ENCODE measurements at places on chromosomes 5 and 9.

GRCh38 chr5:134637116-134637721, 4.6 kb upstream of the SAR1B start:
- DNase-seq = no peak

- no peak for DNase-seq
These were observed 455.5 kb downstream of the ACTL7B start for GRCh38 chr9:108400297-108400696.

DNA sequence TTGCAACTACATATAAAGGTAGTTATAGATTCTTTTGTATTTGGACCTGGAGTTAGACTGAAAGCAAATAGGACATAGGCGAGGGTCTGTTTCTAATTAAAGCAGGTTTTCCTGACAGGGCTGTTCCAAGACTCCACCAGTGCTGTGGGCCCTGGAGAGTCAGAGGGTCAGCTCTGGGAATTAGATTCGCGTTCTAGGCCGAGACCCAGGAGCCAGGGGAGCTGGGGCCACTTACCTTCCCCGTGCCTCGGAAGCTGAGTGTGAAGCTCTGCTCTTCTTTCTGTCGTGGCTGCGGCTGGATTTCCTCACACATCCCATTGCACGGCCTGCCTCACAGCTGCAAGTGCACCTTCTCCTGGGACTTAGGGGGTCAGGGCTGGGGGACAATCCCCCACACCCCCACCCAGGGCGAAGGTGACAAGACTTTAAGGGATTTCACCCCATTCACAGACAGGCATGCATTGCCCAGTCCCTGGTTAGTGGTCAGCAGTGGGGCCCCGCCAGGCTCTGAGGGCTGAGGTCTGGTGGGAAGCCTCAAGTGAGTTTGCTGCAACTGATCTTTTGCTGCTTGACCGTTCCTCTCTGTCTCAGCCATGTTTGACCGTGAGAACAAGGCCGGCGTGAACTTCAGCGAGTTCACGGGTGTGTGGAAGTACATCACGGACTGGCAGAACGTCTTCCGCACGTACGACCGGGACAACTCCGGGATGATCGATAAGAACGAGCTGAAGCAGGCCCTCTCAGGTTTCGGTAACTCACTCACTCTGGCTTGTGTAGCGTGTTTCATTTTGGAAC, 15.3 kb upstream of the AHRR start:
- DNase-seq = no peak

- DNase-seq = peak; percentile 11
These were observed at the start of gene PLPPR1 for GRCh38 chr9:101028346-101029314. Gene PLPPR1 (plus strand): TSS chr9:101028727.

- DNase-seq = peak; percentile 77
These were observed 26.2 kb downstream of the TCF7 start for GRCh38 chr5:134140530-134141201.

DNA sequence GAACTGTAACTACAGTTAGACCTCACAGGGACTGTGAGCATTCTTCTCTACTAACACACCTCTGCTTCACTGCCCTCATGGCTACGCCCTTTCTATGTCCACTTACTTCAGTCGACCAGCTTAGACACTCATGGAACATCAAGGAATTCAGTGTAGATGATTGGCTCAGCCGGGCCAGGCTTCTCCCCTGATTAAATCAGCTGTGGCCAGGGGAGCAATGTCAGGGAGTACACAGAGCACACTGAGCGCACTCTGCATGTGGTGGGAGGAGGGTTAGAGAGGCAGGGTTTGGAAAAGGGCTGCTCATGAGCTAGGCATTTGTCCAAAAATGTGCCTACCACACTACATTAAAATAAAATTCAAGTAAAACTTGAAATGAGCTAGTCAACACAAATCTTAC, 400.5 kb downstream of the ARRDC3 start:
- no peak for DNase-seq

- DNase-seq = peak; percentile 21
These were observed 5.7 kb downstream of the FYB1 start for GRCh38 chr5:39213447-39214207.

- no peak for DNase-seq
These were observed 7.8 kb downstream of the JADE2 start for GRCh38 chr5:134533115-134533815.

DNA sequence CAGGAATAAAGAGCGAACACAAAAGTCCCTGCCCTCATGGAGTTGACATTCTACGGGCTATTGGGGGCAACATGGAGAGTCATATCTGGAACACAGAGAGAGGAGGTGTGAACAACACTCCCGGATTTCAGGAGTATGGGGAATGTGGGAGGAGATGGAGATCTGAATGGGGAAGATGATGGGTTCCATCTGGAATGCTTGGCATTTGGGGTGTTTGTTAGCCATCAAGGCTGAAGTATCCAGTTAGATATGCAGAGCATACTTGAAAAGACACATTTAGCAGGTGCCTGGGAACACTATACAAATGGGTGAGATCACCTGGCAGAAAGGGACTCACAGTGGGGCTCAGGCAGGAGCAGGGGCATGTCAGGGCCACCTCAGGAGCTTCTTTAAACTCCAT, 61.1 kb downstream of the EGFLAM start:
- DNase-seq = no peak

DNA sequence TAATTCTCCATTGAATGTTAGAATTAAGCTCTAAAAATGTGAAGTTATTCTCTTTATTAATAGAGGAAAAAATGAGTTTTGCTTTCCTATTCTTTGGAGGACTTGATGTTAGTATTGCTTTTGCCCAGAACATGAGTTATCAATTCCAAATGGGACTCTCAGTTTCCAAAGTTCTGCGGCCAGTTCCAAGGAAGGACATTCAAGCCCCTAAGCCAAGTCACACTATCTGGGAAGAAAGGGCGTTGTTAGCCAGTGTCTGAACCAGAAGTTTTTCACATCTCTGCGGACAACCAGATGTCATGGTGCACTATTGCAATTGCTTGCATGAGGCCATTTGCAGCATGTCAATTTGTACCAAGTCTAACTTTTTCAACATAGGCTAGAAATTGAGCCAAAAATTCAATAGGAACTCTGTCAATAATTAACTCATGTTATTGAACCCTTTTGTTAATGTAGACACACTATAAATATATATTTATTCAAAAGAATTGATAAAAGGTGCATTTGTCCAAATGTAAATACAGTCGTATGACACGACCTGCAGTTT, 183.3 kb upstream of the PIK3R1 start:
- no peak for DNase-seq

DNA sequence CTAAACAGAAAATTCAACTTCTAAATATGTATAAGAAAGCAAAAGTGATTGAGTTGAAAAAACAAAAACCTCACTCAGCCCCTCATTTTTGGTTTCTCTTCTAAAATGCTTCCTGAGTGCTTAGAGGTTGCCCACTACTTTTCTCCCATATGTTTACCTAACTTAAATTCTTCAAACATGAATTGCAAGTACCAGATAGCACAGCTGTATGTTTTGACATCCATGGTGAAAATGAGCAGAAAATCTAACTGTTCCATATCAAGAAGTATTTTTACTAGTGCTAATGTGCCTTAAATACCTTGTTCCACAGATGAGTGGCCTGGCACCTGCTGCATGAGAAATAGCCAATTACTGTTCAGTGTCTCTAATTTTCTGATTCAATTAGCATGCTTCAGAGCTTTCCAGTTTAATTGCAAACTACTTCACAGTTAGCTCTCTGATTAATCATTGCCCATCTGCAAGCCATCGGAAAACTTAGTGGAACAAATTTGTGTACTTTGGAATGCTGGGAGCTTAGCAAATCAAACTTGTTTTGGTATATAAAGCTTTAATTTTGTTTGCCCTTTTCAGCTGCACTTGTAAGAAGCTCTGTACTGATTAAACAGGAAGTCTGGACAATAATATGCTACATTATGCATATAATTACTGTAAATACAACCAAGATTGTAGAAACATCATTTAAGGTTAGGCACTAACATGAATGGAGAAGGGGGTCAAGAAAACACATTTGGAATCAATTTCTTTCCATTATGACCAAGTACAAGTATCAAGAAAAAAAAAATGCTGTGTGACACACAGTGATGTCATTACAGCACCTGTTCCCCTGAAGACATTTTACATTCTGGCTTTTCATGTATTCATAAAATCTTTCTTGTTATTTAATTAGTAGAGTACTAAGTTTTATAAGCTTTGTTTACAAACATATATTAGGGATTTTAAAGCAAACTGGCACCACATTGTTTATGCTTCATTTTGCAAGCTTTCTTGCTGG, 65.6 kb downstream of the POU5F2 start:
- DNase-seq = no peak

- no peak for DNase-seq
These were observed 101.5 kb downstream of the ARHGEF28 start for GRCh38 chr5:73727470-73727869.

GRCh38 chr9:128375865-128376264, 4.7 kb downstream of the URM1 start:
- DNase-seq = no peak

DNA sequence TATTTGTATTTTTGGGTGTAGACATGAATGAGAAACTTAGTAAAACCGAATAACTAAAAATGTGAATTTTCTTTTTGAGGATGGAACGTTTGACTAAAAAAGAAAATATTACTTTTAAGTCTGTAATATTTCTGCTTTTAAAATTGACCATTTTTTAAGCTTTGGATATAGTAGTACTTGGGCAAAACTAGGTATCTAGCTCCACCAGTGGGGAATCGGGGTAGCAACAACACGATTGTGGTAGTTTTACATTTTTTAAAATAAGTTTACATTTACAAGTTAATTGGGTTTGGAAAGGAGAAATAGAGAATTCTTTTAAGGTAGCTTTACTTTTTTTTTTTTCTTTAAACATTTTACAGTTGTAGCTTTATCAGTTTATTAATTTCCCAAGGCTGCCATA, 154.4 kb downstream of the MAN2A1 start:
- DNase-seq = no peak

DNA sequence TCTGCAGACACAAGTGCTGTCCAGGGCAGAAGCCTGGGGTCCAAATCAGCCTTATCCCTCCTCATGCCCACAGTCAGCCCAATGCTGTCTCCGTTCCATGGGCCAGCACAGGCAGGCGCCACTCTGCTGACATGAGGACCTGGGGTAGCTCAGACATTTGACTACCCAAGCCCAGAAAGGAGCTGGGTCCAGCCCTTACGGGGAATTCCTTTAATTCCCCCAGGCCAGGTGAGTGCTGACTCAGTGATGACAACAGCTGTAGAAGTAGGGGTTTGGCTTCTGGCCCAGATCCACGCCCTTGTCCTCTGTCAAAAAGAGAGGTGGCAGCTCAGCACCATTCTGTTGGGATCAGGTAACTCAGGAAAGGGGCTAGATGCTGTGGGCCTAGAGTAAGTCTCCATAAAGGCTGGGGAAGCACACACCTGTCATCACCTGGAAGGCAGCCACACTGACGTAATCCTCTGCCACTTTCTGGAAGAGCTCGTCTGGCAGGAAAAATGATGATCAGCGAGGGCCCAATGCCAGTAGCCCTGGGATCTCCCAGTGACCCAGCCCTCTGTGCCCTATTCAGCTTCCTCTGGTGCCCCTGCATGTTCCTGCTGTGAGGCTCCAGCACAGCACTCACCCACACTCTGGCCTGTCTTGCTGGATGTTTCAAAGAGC, 1.9 kb downstream of the RAB24 start:
- no peak for DNase-seq

GRCh38 chr5:179457612-179458011, 92.7 kb upstream of the RUFY1 start:
- DNase-seq = no peak

GRCh38 chr9:125432715-125433385, 171.2 kb downstream of the GAPVD1 start:
- DNase-seq = no peak

- peak; percentile 47 for DNase-seq
These were observed 11.9 kb downstream of the OTULINL start for GRCh38 chr5:14593326-14594021.

DNA sequence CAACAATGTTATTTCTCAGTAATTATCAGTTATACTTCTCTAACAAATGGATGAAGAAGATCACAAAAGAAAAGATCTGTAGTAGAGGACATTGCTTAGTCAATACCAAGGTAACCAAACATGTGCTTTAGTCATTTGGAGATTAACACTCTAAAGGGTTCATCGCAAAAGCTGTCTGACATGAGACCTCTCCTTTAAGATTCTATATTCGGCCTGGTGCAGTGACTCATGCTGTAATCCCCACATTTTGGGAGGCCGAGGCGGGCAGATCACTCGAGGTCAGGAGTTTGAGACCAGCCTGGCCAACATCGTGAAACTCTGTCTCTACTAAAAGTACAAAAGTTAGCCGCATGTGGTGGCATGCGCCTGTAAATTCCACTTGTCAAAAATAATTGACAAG, 18.3 kb upstream of the CKMT2 start:
- no peak for DNase-seq

DNA sequence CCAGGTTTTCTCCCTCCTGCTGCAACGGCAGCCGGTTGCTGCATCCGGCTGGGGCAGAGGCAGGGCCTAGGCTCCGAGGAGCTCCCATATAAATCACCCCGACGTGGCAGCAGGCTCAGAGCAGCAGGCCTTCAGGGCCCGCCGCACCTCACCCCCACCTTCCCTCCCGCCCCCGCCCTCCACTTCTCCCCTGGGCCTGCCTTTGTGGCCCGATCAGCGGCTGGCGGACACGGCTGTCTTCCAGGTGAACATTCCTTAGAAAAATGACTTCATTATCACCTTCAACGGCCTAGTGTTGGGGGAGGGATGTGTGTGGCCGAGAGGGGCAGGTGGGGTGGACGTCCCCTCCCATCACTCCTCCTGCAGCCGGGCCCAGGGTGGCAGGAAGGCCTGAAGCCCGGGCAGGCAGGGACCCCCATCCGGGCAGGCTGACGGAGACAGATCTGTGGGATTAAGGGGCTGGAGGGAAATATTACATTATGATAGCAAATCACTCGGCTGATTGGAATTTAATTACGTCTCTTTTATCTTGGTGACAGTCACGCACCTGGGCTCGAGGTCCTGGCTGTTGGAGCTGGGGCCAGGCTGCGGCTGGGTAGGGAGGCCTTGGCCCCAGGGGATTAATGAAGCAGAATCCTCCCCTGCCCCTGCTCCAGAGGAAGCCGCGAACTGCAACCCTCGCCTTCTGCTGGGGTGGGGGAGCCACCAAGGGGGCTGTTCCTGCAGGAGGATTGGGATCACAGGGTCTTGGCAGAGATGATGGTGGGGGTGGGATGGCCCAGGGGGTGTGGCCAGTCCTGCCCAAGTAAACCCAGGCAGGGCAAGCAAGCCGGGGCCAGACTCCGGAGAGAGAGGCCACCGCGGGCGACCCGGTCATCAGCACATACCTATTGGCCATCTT, 38.4 kb upstream of the RXRA start:
- no peak for DNase-seq

DNA sequence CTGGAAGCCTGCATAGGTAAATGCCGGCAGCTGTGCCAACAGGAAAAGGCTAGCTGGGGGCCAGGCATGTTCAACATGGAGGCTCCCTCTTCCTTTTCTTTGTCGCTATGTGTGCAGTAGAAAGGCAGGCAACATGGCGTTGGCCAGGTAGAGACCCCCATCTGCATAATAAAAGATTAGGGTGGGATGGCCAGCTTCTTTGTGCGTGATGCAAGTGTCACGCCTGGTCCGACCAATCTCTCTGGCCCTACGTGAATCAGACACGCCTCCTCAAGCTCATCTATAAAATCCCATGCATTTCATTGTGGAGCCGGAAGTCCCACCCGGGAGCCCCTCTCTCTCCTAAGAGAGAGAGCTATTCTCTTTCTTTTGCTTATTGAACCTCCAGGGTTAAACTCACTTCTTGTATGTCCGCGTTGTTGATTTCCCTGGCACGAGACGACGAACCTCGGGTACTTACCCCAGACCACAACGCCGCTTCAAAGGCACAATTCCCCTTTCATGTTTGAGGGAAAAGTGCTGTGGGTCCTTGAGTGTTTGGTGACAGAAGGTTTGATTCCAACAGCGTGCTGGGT, 25.0 kb upstream of the C5orf47 start:
- no peak for DNase-seq

- no peak for DNase-seq
These were observed 975 bp upstream of the NXNL2 start for GRCh38 chr9:88533951-88534455.

GRCh38 chr9:27118916-27119315, 9.9 kb downstream of the TEK start:
- DNase-seq = no peak

Data from activated CD4-positive, alpha-beta T cell treated with anti-CD3 and anti-CD28 coated beads for 48 hours (primary cell).